ENCODE measurements at places on chromosomes 7 and 10.

- no peak for DNase-seq
Measured at GRCh38 chr10:62196528-62196927, 72.1 kb downstream of the RTKN2 start.

DNA sequence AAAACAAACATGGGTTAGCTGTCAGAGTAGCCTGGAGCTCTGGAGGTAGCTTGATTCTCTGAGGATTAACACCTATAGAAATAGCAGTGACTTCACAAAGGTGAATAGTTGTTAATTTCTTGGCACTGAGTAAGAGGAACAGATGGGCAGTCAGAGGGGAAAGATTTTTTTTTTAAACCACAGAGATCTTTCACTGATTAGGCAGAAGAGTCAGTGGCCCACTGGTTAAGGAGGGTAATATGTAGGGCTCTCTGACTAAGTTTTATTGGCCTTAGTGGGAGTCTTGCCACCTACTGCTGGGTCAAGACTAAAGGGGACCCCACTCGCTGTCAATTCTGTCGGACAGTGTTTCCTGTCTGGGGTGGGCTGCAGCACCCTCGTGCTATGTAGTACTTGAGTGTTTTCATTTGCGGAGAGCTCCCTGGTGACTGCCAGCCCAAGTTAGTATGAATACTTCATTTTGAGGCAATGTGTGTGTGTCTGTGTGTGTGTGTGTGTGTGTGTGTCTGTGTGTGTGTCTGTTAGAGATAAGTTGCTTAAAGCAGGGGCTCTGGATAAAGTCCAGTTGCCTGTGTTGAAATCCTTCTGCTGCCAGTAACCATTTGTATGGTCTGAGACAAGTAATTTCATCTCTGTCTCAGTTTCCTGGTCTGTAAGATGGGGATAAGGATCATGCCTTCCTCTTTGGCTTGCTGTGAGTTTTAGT lies 145.2 kb downstream of the ARID5B start:
- peak; percentile 84 for DNase-seq

DNA sequence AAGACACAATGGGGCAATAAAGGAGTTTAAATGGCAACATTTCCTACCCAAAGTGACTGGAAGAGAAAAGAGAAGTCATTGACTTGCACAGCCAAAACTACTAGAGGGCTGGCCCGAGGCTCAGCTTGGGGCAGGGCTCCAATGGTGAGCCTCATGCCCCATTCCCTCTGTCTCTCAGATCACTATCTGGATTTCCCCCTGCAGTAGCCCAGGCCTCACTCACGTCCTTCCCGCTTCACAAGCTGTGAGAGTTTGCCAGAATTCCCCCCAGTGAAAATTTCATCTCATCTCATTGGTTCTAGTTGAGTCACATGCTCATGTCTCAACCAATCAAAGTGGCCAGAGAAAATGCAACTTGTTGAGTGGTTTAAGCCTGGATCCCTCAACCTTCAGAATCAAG lies 181.3 kb downstream of the WDR11 start:
- no peak for DNase-seq

DNA sequence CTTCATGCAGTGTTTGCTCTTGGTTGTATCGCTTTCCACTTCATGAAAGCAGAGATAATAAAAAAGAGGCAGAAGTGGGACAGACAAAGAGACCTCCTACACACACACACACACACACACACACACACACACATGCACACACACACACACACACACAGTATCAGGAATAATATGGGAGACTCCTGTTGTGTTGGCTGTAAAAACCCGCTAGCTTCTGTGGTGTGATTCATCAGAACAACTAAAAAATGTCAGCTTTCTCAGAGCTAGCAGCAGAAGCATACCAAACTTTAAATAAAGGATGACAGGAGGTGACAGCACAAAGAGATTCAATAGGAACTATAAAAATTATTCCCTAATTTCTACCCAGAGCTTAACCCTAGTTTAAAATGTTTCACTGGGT lies 148.2 kb upstream of the LRRTM3 start:
- no peak for DNase-seq

GRCh38 chr7:155580367-155580766 lies 34.0 kb upstream of the CNPY1 start:
- DNase-seq: no peak

- peak; percentile 78 for DNase-seq
Measured at GRCh38 chr10:61903221-61903927, 1.9 kb downstream of the ARID5B start.

DNA sequence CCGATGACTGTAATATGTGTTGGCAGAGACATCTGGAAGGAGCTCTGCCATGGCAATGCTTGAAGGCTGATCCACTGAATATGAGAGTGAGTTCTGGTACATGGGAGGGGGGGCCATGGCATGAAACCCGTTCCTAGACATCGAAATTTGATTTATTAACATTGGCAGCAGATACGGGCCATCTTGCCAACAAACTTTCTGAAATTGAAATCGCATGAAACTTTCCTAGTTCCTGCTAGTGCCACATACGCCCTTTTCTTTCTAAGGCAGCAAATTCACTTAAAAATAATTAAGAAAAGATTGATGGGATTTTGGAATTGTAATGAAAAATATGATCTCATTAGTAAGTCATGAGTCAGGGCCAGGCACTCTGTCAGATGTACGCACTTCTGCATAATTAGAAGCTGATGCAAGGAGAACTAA lies 91.8 kb upstream of the KMT2C start:
- peak; percentile 5 for DNase-seq

DNA sequence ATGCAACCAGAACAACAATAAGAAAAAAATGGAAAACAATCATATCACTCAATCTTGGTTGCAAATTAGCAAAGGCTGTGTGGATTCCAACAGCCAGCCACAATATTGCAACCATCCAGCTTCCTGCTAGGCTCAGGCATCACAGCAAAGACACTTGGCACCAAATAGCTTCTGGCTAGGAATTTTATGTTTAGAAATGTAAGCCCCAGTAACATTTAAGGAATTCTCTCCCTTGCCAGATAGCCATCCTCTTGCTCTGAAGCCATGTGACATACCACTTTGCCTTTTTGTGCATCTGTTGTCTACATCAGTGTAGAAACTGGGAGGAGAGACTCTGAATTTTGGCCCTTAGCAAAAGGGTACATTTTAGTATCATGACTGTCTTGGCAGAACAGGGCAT lies 22.2 kb downstream of the MKX start:
- peak; percentile 95 for DNase-seq

GRCh38 chr10:127744956-127745355 lies 8.0 kb downstream of the FOXI2 start:
- no peak for DNase-seq

GRCh38 chr7:94556028-94556427 lies 46.4 kb downstream of the CASD1 start:
- DNase-seq: no peak

DNA sequence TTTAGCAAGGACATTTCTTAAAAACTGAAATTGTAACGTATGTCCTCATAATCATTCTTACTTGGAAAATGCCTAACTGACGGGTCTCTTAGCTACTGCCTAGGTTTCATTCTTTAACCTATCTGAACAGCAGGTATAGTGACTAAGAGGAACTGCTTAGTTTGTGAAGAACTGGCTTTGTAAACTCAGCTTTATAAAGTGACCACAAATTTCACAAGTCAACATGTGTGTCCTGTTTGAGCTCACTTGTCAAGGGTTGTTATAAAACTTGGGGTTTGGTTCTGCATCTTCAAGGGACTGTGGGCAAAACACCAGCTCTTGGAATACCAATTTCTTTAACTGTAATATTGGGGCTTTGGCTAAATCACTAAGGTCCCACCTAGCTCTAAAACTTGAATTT lies 32.2 kb downstream of the MRPS33 start:
- no peak for DNase-seq

- DNase-seq: peak; percentile 48
Measured at GRCh38 chr10:114172216-114172615, 1.8 kb downstream of the CCDC186 start.

DNA sequence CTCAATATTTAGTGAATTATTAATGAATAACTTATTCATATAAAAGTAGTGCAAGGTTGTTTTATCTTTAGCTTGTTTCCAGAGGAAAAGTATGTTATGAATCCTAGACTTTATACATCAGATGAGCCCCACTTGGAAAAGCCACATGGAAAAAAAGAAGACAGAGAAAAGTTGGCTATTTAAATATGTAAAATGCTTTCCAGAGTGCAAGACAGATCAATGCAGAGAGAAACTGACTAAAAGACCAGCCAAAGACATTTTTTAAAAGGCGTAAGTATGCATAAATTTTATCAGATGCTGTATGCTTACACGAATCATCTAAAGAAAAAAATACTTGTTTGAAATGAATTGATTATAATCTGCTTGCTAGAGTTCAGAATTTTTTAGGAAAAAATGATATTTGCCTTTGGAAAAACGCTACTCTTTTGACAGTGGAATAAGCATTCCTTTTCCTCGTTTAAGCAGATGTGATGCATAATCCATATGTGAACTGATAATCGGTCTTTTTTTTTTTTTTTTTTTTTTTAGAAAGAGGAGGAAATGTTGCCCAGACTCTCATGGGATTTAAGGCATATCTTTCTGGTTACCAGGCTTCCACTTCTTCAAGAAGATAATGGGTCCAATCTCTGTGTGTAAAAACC lies 70.7 kb downstream of the RELN start:
- DNase-seq: no peak

GRCh38 chr10:110324201-110324804 lies 19.6 kb upstream of the SMNDC1 start:
- DNase-seq: no peak

DNA sequence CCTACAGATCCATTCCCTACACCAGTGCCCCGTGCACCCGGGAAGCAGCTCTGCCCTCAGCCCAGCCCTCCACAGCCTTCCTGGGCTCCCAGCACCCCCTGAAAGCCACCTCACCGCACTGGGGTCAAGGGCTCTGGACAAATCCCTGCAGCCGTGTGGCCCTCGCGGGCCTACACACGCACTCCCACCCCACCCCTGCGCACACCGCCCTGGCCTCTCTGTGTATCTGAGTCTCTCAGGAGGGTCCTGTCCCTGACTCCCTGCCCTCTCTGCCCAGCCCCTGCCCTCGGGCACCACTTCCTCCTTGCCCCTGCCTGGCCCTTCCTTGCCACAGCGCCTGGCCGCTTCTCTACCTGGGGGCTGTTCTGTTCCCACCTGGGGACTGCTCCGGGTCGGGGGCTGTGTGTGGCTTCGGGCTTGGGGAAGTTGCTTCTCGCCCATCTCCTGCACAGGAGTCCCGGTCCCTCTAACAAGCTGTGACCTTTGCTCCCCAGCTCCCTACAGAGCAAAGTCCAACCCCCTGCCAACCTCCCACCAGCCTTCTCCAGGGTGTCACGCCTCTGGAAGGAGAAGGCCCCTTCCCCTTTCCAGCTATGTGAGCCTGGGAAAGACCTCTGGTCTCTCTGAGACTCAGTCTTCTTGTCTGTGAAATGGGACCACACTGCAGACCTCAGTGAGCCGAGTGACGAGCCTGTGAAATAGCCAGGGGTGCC lies 1.5 kb downstream of the TMEM184A start:
- DNase-seq: no peak

DNA sequence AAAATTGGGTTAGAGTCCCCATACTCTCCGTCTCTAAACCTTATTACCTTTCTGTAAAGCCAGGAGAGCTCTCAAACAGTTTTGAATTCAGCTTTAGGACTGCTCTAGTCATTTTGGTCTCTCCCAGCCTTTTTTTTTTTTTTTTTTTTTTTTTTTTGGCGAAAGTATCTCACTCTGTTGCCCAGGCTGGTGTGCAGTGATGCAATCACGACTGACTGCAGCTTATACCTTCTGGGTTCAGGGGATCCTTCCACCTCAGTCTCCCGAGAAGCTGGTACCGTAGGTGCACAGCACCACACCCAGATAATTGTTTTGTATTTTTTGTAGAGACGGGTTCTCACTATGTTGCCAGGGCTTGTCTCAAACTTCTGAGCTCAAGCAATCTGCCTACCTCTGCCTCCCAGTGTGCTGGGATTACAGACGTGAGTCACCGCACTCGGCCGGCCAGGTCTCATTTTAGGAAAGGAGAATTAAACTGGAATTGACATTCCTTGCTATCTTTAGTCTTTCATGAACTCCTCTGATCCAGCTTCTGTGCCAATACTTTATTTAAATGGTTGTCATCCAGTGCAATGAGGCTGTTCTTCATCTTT lies 31.4 kb upstream of the RSU1 start:
- no peak for DNase-seq

- DNase-seq: no peak
Measured at GRCh38 chr7:129147731-129148130, 3.2 kb downstream of the TSPAN33 start.

GRCh38 chr10:119658274-119658673 lies 7.1 kb downstream of the BAG3 start:
- DNase-seq: peak; percentile 95

Data from EH (cell line).